ENCODE measurements at places on chromosomes 7 and 10.

GRCh38 chr7:42025635-42026375 lies 211.2 kb downstream of the GLI3 start:
- DNase-seq = no peak

DNA sequence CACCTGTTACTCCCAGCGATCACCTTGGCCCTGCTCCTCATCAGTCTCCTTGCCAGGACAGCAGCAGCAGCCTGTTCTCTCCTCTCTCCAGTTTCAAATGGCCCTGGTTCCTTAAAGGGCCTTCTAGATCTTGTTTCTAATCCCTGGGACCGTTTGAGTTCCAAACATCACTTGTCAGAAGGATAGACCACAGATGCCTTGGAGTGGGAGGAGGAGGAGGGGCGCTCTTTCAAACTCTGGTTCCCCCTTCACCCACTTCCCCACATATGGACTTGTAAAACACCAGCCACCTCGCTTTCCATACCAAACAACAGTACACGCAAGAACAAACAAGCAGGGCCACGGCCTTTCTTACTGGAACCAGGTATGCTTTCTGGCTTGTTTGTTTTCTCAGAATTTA lies 104.8 kb downstream of the PLXNA4 start:
- no peak for DNase-seq

DNA sequence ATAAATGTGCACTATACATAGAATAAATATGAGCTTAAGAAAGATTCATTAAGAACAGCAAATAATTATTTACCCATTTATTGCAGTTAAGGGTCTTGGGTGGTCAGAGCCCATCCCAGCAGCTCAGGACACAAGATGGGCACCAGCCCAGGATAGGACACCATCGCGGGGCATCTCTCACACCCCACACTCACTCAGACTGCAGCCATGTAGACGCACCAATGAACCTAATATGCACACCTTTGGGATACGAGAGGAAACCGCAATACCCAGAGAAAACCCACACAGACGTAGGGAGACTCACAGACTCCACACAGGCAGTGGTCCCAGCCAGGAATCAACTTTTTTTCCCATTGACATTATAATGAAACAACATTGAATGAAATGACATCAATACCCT lies 36.0 kb downstream of the CARD11 start:
- no peak for DNase-seq

DNA sequence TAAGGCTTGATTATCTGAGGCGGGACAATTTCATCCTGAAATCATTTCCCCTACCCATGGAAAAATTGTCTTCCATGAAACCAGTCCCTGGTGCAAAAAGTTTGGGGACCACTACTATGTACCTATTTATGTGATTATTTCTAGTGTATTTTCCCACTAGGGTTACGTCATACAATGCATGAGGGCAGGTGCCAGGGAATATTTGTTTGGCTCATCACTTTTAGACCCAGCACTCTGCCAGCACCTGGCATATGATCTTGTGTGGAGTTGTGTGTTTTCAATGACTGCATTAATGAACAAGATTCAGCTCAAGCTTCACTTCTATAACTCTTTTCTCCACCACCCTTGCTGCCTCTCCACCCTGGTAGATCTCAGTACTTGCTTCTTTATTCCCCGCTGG lies 73.3 kb upstream of the TNKS2 start:
- DNase-seq = no peak

DNA sequence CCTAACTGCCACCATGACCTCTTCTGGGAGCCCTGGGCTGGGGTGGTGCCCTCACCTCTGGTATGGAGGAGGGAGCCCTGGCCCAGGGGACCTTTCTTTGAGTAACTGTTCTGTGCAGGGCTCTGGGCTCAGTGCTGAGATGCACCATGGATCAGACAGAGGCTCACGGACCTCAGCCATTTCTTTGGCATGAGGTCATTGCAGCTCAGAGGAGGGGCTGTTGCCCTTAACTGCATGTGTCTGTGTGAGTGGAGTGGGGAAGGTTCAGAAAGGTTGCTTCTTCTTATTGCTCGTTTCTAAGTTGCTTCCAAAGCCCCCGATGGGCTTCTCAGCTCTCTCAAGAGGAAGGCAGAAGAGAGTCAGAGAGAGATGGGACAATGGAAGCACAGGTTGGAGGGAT lies 233.9 kb downstream of the RPS24 start:
- no peak for DNase-seq

GRCh38 chr7:105131033-105131656 lies 117.1 kb downstream of the KMT2E start:
- DNase-seq = no peak

DNA sequence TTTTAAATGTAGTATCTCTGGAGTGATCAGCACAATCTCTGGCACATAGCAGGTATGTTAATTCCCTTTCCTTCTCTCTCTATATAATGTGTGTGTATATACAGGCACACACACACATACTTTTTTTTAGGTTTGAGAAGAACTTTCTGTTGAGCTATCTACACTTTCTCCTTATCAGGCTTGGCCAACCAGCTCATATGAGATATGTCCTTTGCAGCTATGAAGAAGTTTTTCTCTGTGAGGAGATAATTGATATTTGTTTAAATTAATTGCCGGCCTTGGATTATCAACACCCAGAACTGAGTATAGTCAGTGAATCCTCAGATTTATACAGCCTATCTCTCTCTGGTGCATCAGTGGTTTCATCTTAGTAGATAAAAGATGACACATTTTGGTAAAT lies 2.3 kb upstream of the MCU start:
- no peak for DNase-seq
